NCI-H1417 (cell line): ENCODE measurements at places on chromosomes 3 and 15.

- no peak for DNase-seq
Observed at GRCh38 chr15:81182031-81182755, 14.5 kb upstream of the IL16 start.

DNA sequence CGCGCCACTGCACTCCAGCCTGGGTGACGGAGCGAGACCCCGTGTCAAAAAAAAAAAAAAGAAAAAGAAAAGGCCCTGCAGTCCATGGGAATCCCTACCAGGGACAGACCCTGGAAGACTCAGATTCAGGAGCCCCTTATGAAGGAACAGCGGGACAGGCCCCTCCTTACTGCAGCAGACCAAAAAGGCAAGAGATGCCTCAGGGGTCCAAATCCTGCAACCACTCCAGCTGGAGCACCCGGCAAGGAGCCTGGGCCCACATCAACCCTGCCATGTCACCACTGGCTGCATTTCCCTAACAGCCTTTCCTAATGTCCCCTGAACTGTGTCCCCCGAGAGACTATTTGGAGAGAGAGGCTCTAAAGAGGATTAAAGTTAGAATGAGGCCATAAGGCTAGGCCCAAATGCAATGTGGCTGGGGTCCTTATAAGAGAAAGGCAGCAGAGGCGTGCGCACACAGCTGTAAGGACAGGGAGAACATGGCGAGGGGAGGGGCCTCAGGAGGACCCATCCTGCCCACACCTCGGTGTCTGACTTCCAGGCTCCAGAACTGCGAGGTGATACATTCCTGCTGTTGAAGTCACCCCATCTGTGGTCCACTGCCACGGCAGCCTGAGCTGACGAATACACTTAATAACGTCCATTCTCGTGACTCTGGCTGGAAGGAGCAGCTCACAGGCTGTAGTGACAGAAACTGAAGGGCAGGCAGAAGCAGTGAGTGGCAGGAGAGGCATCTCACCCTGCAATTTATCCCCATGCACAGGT lies 78.1 kb downstream of the ATP10A start:
- no peak for DNase-seq

GRCh38 chr3:73228437-73228836 lies 167.0 kb downstream of the EBLN2 start:
- no peak for DNase-seq

- no peak for DNase-seq
Observed at GRCh38 chr15:95799286-95800200, 531.0 kb upstream of the NR2F2 start.

- no peak for DNase-seq
Observed at GRCh38 chr15:79341396-79341795, 30.5 kb downstream of the TMED3 start.

- DNase-seq = no peak
Observed at GRCh38 chr3:161671141-161671540, 174.5 kb downstream of the OTOL1 start.
